ENCODE measurements at places on chromosomes 4 and X. TPM values are rescaled to one million over a fixed set of nuclear protein-coding genes. Genes with fewer than 3 reads are reported as not detected.

DNA sequence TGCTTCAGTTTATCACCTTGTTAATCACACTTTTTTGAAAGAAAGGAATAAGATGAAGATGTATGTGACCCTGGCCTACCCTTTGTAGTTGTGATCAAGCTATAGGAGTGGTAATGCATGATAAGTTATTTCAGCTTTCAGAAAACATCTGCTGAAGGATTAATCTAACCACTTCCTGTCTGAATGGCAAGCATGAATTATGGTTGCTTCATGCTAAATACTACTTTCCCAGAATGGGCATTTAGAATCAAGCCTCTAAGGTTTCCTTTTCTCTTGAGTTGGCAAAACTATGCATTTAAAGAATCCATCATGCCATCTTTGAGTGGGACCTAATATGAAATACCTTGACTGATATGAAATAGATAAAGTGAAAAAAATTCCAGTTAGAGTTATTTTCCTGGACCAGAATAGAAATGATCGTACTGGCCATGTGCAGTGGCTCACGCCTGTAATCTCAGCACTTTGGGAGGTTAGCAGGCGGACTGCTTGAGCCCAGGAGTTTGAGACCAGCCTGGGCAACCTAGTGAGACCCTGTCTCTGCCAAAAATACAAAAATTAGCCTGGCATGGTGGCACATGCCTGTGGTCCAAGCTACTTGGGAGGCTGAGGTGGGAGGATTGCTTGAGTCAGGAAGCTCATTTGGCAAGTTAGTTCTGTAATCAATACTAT is 59.1 kb downstream of the ANXA3 start:
- no peak for DNase-seq

The PLP1 gene
- total RNA-seq = 49.9 TPM

DNA sequence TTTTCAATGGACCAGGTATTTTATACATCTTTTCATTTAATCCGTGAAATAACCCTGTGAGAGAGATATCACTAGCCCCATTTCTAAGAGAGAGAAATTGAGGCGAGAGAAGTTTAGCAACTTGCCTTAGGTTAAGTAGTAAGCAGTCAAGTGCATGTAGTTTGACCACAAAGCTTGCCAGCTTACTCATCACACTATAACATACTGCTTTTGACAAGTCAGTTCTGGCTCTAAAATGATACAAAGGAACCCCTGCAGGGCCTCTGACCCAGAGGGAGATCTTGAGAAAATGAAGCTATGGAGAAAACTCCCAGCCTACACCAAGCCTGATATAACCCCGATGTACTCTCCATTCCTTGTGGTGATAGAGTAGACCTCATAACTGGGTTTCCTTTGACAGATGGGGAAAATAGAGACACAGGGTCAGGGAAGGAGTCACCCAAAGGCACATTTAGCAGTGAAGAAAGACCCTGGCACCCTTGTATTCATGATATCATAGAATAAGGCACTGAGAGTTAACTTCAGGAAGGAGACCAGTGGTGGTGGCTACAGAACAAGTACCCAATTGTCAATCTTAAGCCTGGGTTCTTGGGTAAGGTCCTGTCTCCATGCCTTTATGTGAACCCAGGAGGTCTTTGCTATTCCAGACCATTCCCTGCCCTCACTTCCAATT is 60.2 kb upstream of the MSN start:
- no peak for DNase-seq

- DNase-seq = no peak
These were observed 20.1 kb upstream of the TCEAL4 start for GRCh38 chrX:103565197-103565596.

Measured in GM23338 (cell line).